ENCODE measurements at places on chromosomes 3 and 15.

- DNase-seq: no peak
Observed at GRCh38 chr3:159482241-159482993, 506.2 kb upstream of the IL12A start.

DNA sequence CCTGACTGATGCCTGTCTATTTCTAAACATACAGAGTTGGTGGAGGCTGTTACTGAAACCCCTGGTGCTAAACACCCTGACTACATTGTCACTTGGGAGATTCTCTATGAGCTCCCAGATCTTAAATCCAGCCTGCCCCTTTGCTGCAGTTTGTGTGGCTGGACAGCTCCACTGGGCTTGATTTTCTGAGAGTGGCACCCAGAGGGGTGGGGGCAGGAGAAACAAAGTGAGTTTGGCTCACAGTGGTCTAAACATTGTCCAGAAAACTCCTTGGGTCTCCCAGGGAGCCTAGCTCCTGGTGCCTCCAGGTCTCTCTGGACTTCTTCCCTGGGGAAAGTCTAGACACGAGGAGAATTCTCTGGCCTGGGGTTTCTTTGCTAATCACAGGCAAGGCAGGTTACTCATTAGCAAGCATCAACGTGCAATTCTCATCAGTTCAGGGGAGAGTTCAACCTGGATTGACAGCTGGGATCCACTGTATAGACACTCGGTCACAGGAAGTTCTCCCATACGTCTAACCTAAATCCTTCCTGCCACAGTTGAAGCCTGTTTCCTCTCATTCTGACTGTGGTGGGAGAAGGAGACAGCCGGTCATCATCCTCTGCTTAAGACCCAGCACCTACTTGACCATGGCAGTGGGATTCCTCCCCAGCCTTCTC lies 7.1 kb upstream of the DLL4 start:
- DNase-seq: no peak

GRCh38 chr15:76328958-76329357 lies 7.6 kb upstream of the ISL2 start:
- no peak for DNase-seq

- no peak for DNase-seq
Observed at GRCh38 chr3:128354788-128355542, 111.7 kb downstream of the DNAJB8 start.

GRCh38 chr3:47512416-47513124 lies 942 bp downstream of the ELP6 start:
- no peak for DNase-seq

GRCh38 chr3:72630327-72630968 lies 217.8 kb downstream of the SHQ1 start:
- DNase-seq: no peak

DNA sequence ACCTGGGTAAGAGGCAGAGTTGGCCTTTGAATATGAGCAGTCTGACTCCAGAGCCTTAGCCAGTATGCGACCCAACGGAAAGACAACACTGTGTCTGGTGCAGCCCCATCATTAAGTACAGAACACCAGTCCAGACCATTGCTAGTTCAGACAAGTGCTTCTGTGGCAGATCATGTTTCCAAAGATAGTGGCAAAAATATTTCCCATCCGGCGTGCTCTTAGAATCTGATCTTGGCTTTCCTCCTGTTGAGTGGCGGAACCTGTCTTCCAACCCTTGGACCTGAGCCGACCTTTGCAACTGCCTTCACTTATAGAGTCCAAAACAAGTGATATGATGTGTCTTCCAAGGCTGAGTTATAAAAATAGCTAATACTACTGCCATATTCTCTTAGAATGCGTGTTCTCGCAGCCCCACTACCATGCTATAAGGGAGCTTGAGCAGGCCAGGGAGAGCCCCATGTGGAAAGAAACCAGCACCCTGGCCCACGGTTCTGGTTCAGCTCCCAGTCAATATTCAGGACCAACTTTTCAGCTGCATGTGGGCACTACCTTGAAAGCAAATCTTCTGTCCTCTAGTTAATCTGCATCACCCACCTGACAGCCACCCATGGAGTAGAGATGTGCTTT lies 322.4 kb upstream of the SLCO3A1 start:
- DNase-seq: no peak

- DNase-seq: no peak
Observed at GRCh38 chr3:64539451-64540196, 148.2 kb downstream of the ADAMTS9 start.

- no peak for DNase-seq
Observed at GRCh38 chr3:179933914-179934313, 102.8 kb downstream of the PEX5L start.

GRCh38 chr15:45873781-45874180 lies 239.0 kb downstream of the SQOR start:
- no peak for DNase-seq

- DNase-seq: no peak
Observed at GRCh38 chr3:143182866-143183664, 63.5 kb downstream of the CHST2 start.

DNA sequence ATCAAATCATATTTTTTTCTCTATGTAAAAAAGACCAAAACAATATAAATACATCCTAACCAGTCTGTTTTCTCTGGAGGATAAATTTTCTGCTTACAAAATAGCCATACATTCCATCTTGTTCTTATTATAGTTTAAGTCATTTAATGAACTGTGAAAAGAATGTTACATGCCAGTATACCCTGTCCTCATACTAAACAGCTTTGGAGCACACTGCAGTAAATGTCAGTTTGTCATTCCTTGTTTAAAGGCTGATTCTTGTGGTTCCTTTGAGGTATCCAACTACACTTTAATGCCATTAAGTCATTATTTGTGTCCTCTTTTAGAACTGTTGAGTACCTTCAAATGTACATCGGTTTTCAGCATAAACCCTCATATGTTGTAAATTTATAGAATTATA lies 52.7 kb upstream of the DCBLD2 start:
- DNase-seq: no peak

DNA sequence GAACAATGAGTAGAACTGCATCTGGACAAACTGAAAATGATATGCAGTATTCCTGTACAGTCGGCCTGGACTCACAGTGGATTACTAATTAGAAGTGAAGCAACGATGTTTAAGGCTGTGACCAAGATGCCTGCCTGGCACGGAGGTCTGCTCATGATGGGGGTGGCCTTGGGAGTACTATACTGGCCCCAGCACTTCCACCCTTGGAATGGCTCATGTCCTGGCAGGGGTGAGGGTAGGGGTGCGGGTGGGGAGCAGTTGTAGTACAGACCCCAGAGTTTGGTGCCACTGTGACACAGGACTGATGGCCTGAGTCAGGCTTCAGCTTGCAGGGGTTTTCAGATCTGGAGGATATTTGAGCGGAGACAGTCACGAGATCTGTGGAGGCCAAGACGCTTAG lies 55.1 kb upstream of the ICE2 start:
- no peak for DNase-seq

DNA sequence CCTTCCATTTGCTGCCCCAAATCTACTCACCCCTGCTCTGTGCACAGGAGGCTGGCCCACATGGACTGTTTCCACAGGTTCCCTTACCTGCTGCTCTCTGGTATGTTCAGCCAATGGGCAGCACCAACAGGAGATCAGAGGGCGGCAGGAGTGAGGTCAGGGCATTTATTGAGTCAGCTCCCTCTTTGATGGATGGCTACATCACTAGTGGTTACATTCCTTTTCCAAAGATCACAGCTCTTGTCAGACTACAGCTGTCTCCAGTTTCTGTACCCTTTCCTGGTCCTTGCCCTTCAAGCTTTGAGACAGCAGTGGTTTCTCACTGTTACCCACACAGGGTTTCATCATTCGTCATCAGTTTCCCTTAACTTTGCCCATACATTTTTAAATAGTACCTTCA lies 325.1 kb downstream of the SUCLG2 start:
- DNase-seq: no peak

- no peak for DNase-seq
Observed at GRCh38 chr15:66186049-66186825, 67.3 kb downstream of the MEGF11 start.

GRCh38 chr15:85164841-85165466 lies 183.3 kb downstream of the PDE8A start:
- no peak for DNase-seq

All from HEK293T (cell line).